ENCODE measurements at places on chromosomes 11 and 22. TPM values are rescaled to one million over a fixed set of nuclear protein-coding genes. Genes with fewer than 3 reads are reported as not detected.

MYO7A gene
- total RNA-seq, result 0.22 TPM

NAV2 gene
- 25.5 TPM for total RNA-seq

DDI1 gene
- total RNA-seq, result not detected

KCNQ1OT1 gene
- 6.4 TPM for total RNA-seq

MUC5B gene
- not detected for total RNA-seq

HOATZ gene
- not detected for total RNA-seq

ABCG4 gene
- 0.22 TPM for total RNA-seq

GAS2 gene
- 0.65 TPM for total RNA-seq

BSCL2 gene
- 54.8 TPM for total RNA-seq

ABCC8 gene
- total RNA-seq, result 0.26 TPM

OR56A1 gene
- not detected for total RNA-seq

ANO3 gene
- total RNA-seq, result not detected

TRIM6 gene
- total RNA-seq, result 9.4 TPM

GGT5 gene
- 13.7 TPM for total RNA-seq

CDC42BPG gene
- under 0.01 TPM for total RNA-seq

KRTAP5-11 gene
- not detected for total RNA-seq

WNT11 gene
- total RNA-seq, result 1.5 TPM

SMTNL1 gene
- not detected for total RNA-seq

TMPRSS13 gene
- not detected for total RNA-seq

TUBA8 gene
- total RNA-seq, result 1.2 TPM

HTR3B gene
- total RNA-seq, result not detected

SLC43A3 gene
- 58.8 TPM for total RNA-seq

PHLDB1 gene
- 113 TPM for total RNA-seq

P2RX3 gene
- total RNA-seq, result 0.13 TPM

APOL5 gene
- not detected for total RNA-seq

GGTLC3 gene
- not detected for total RNA-seq

TSPAN32 gene
- 1.4 TPM for total RNA-seq

P2RX6 gene
- 3.1 TPM for total RNA-seq
